Thoracic aorta (tissue), 2 donors: ENCODE measurements at places on chromosomes 2 and 18. TPM values are rescaled to one million over a fixed set of nuclear protein-coding genes. Genes with fewer than 3 reads are reported as not detected.

The NOSTRIN gene
- total RNA-seq: 5.3 TPM

The STPG4 gene
- total RNA-seq: not detected

The RNF103 gene
- 33.7 TPM for total RNA-seq

The FAM110C gene
- 4.9 TPM for total RNA-seq

The FKBP7 gene
- 20.1 TPM for total RNA-seq

The NEU4 gene
- 5.4 TPM for total RNA-seq

- H3K4me1 ChIP-seq: peaks cover 44% of the 10 kb centered on the region
- H3K27me3 ChIP-seq: no peaks in the 10 kb centered on the region
- H3K36me3 ChIP-seq: no peaks in the 10 kb centered on the region
- no peak for DNase-seq
These were observed 186.4 kb downstream of the MREG start for GRCh38 chr2:215826838-215827441.

GRCh38 chr18:46531482-46531881, 125.5 kb downstream of the LOXHD1 start:
- no peak overlapping the region for H3K4me3 ChIP-seq
- no peaks in the 10 kb centered on the region for H3K27me3 ChIP-seq
- H3K4me1 ChIP-seq: no peaks in the 10 kb centered on the region
- no peak for DNase-seq
- no peaks in the 10 kb centered on the region for H3K36me3 ChIP-seq

DNA sequence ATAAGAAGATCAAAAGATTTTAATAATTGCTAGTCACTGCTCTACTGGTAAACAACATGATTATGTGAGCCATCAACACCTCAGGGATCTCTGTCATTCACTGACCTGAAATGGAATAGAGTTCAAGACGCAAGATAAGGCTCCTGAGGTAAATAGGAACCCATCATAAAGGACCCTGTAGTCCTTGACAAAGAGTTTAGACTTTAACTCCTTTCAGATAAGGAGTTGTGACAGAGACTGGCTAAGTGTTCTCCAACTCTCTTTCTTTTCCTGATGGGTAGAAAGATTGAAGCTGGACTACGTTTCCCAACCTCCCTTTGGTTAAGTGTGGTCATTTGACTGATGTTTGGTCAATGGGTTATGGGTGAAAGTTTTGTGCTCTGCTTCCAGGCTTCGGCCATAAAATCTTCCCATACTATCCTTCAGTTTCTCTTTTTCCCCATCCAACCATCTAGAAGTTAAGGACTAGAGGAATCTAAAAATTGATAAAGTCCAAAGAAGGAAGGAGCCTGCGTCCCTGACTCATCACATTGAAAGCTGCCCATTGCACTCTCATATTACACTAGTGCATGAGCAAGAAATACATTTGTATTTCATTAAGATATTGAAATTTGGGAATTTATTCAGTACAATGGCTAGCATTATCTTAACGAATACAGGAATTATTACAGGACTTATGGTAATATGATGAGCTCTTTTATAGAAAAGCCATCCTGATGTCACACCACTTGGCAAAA, 293.7 kb upstream of the ACVR2A start:
- H3K4me3 ChIP-seq: no peak overlapping the region
- no peak for DNase-seq
- H3K27ac ChIP-seq: no peak overlapping the region
- H3K36me3 ChIP-seq: no peaks in the 10 kb centered on the region
- no peaks in the 10 kb centered on the region for H3K4me1 ChIP-seq

DNA sequence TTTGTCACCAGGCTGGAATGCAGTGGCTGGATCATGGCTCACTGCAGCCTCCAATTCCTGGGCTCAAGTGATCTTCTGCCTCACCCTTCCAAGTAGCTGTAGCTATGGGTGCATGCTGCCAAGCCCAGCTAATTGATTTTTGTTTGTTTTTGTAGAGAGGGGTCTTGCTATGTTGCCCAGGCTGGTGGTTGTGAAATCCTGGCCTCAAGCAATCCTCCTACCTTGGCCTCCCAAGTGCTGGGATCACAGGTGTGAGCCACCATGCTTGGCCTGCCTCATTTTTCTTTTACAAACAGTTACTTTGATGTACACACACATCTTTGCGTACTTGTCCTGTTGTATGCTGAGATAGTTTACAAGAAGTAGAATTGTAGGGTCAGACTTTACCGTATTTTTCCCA, 13.1 kb upstream of the ANKRD12 start:
- H3K4me3 ChIP-seq: no peak overlapping the region
- DNase-seq: no peak
- peaks cover 23% of the 10 kb centered on the region for H3K36me3 ChIP-seq
- peak overlapping the region; percentile 18 for H3K27ac ChIP-seq

- no peaks in the 10 kb centered on the region for H3K27me3 ChIP-seq
- no peak for DNase-seq
- H3K27ac ChIP-seq: no peak overlapping the region
- H3K36me3 ChIP-seq: no peaks in the 10 kb centered on the region
These were observed 19.9 kb upstream of the ZAP70 start for GRCh38 chr2:97693476-97693875.
